ENCODE measurements at places on chromosomes 5 and 9.

DNA sequence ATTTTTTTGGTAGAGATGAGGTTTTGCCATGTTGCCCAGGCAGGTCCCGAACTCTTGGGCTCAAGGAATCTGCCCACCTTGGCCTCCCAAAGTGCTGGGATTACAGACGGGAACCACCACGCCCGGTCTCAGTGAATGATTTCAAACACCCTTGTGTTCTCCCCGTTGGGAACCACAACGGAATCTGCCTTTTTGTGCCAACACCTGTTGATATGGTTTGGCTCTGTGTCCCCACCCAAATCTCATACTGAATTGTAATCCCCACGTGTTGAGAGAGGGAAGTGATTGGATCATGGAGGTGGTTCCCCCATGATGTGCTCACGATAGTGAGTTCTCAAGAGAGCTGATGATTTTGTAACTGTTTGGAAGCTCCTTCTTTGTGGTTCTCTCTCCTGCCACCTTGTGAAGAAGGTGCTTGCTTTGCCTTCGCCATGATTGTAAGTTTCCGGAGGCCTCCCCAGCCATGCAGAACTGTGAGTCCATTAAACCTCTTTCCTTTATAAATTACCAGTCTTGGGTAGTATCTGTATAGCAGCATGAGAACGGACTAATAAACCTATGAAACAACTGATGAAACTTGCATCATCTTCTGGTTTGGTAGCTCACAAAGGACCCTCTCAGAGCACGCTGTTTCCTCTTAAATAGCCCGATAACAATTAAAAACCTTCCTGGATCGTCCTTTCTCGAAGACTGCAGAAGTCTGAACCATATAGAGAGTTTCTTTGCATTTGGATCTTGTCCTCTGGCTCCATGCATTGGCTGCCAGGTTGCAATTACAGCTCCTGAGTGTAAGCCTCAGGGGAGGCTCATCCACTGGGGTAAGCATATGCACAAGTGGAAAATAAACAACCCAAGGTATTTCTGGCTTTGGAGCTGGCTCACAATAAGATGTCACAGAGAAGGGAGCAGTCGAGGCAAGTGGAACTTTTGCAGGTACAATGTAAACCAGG is 91.5 kb downstream of the SPRY4 start:
- DNase-seq = no peak

GRCh38 chr5:4079831-4080230 is 484.2 kb downstream of the IRX1 start:
- no peak for DNase-seq

- no peak for DNase-seq
Observed at GRCh38 chr5:175677571-175677970, 19.7 kb downstream of the HRH2 start.

DNA sequence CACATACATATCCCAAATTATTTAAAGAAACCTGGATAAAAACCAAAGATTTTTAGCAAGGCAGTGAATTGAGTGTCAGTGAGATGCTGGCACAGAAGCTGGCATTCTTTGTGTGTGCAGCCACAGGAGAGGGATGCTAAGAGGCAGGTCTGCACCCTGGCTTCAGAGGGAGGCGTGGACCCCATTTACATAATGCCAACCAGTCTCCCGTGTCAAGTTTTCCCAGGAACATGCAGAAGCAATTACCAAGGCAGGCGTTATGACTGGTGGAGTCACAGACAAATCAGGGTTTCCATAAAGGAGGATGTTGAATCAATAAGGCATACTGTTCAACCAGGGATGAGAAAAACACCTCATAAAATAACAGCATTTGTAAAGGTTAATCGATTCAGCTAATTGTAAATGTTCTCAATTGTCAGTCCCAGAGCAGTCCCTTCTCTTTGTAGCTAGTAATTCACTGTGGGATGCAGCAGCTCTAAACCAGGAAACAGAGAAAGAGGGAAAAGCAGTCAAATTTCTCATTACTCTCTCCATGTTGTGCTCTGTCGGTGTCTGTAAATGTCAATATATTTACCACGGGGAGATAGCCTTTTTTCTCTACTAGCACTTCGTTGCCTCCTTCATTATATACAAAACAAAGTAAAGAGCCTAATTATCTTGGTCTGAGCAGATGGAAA is 452.4 kb upstream of the GRAMD2B start:
- DNase-seq = no peak

GRCh38 chr9:98326459-98327248 is 71.2 kb upstream of the TBC1D2 start:
- DNase-seq = no peak

DNA sequence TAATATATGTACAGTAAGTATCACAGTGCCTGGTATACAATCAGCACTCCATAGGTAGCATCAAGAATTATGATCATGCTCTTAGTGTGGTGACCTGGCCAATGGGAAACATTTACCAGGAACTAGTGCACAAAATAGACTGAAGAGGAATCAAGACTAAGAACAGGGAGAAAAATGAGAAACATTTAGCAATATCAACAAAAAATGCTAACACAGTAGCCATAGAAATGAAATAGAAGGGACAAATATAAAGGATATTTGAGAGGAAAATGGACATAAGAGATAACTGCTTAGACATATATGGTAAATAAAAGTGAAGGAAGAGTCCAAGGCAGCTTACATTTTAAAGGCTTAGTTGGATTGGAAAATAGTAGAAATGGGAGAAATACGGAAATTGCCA is 16.5 kb upstream of the SPATA9 start:
- no peak for DNase-seq

GRCh38 chr5:32308946-32309345 is 3.8 kb downstream of the MTMR12 start:
- peak; percentile 34 for DNase-seq

DNA sequence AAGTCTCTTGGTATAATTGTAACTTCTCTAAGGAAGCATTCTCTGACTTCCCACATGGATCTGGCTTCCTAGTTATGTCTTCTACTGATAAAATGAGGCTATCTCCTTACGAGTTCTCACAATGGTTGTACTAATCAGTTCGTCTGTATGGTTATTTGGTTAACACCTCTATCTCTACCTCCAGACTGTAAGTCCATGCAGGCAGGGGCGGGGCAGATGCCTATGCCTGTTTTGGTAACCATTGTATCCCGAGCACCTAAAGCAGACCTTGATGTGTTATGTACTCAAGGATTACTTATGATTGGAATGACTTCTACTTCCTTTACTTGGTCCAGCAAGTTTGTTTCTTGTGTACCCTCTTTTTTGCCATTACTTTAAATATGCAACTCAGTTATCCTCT is 125.0 kb upstream of the PITX1 start:
- no peak for DNase-seq

DNA sequence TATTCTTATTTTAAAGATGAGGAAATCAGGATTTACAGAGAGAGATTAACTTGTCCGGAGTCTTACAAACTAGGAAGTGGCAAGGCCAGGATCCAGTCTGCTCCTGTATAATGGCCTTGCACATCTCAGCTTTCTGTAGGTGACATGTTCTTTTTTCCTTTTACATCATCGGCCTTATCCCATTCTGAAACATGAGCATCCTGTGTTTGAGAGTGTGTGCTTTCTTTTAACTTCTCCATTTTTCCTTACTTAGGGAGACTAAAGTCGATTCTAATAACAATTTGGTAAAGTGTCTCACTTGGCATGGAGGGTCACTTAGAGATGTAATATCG is 214.6 kb downstream of the CD180 start:
- DNase-seq = no peak
